ENCODE measurements at places on chromosomes 7 and 10.

GRCh38 chr7:118642396-118642795 is 417.9 kb downstream of the ANKRD7 start:
- H3K27me3 ChIP-seq: no peaks in the 10 kb centered on the region
- no peaks in the 10 kb centered on the region for H3K36me3 ChIP-seq
- DNase-seq: no peak
- H3K27ac ChIP-seq: no peak overlapping the region
- no peaks in the 10 kb centered on the region for H3K4me1 ChIP-seq
- H3K4me3 ChIP-seq: no peak overlapping the region

DNA sequence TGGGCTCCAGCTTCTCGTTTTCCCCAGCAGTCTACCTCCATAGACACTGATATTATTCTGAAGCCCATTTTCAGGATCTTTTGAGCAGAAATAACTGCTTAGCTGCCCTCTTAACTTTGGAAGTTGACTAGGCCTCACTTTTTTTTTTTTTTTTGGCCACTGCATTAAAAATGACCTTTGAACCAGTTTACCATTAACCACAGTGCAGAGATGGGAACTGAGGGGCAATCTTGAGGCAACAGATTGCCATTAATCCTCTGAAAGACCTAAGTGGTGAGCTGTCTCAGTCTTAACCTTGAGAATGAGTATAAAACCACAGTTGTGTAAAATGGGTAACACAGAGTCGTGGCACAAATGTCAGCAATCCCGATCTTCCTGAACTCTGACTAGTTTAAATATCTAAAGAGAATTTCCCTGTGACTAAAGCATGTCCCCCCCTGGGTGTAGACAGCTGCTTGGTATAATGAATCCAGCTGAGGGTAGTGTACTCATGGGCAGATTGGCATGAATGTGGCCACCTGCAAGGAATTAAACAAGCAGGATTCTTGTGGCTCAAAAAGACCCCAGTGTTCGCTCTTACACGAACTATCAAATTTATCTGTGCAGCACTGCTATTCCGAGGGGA is 46.1 kb upstream of the FMC1 start:
- H3K4me1 ChIP-seq: no peaks in the 10 kb centered on the region
- peaks cover 9% of the 10 kb centered on the region for H3K36me3 ChIP-seq
- H3K27ac ChIP-seq: no peak overlapping the region
- H3K27me3 ChIP-seq: no peaks in the 10 kb centered on the region
- no peak for DNase-seq
- no peak overlapping the region for H3K4me3 ChIP-seq

- no peaks in the 10 kb centered on the region for H3K36me3 ChIP-seq
- peaks cover 22% of the 10 kb centered on the region for H3K4me1 ChIP-seq
- no peak for DNase-seq
Observed at GRCh38 chr10:6643962-6644361, 63.9 kb upstream of the PRKCQ start.

DNA sequence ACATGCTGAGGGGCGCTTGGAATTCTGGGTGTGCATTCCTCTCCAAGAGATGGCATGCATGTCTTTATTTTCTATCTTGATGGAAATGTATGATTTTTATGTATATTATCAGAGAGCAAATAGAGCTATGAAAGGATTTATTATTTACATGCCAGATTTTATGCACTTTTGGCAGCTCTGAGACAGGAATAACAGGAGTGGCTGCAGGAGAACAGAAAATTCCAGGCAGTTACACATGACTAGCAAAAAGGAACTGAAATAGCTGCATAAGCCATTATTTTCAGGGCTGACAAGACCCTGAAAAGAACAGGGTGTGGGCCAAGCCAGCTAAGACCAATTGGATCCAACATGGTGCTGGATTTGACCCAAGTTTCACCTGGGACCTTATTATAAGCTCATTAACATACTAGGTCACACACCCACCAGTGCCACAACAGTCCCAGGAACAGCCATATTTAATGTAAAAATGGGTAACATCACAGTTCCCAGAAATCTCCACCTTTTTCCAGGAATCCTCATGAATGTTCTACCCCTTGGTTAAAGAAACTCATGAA is 43.2 kb upstream of the ACSL5 start:
- H3K36me3 ChIP-seq: no peaks in the 10 kb centered on the region
- no peaks in the 10 kb centered on the region for H3K27me3 ChIP-seq
- no peak overlapping the region for H3K27ac ChIP-seq
- H3K4me3 ChIP-seq: no peak overlapping the region
- no peak for DNase-seq

- no peak overlapping the region for H3K27ac ChIP-seq
- H3K36me3 ChIP-seq: no peaks in the 10 kb centered on the region
- DNase-seq: no peak
- no peaks in the 10 kb centered on the region for H3K27me3 ChIP-seq
Observed at GRCh38 chr10:130495891-130496636, 359.9 kb downstream of the GLRX3 start.

DNA sequence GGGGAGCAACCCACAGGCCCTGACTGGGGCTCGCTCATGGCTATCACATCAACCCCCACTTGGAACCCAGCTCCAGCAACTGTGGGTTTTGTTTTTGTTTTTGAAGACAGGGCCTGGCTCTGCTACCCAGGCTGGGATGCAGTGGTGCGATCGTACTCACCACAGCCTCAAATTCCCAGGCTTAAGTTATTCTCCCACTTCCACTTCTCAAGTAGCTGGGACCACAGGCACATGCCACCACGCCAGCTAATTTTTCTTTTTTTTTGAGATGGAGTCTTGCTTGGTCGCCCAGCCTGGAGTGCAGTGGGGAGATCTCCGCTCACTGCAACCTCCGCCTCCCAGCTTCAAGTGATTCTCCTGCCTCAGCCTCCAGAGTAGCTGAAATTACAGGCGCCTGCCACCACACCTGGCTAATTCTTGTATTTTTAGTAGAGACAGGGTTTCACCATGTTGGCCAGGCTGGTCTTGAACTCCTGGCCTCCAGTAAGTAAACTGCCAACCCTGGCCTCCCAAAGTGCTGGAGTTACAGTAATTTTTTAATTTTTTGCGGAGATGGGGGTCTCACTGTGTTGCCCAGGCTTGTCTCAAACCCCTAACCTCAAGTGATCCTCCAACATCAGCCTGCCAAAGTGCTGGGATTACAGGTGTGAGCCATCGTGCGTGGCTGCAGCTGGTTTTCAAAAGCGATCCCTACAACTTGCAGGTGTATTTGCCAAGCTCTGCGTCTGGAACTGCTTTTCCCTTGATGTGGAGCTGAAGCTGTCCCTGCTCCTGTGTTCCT is 228.7 kb downstream of the SKIDA1 start:
- H3K27me3 ChIP-seq: peaks cover 5% of the 10 kb centered on the region
- H3K4me1 ChIP-seq: no peaks in the 10 kb centered on the region
- DNase-seq: no peak
- H3K36me3 ChIP-seq: no peaks in the 10 kb centered on the region
- H3K4me3 ChIP-seq: no peak overlapping the region
- no peak overlapping the region for H3K27ac ChIP-seq

GRCh38 chr7:104901240-104901619 is 112.8 kb upstream of the KMT2E start:
- H3K27ac ChIP-seq: no peak overlapping the region
- H3K27me3 ChIP-seq: no peaks in the 10 kb centered on the region
- DNase-seq: no peak
- H3K4me1 ChIP-seq: no peaks in the 10 kb centered on the region
- H3K4me3 ChIP-seq: no peak overlapping the region
- no peaks in the 10 kb centered on the region for H3K36me3 ChIP-seq

DNA sequence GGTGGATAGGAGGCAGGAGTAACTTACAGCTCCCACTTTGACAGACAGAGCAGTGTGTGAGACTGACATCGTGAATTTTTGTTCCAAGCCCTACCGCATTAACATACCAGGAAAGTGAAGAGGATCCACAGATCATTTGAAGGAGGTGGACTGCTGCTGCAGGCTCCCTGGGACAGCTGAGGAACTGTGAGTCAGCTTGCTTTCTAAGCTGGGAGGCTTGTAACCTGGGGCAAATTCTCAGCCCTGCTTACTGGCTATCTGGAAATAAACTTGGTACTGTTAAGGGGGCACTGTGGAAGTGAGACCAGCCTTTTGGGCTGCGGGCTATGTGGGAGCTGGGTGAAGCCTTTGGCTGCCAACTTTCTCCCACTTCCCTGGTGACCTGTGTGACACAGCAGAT is 1202.5 kb downstream of the DNAJB9 start:
- H3K4me3 ChIP-seq: no peak overlapping the region
- H3K27ac ChIP-seq: no peak overlapping the region
- DNase-seq: no peak
- H3K27me3 ChIP-seq: no peaks in the 10 kb centered on the region

GRCh38 chr7:27997188-27997707 is 183.3 kb downstream of the JAZF1 start:
- no peaks in the 10 kb centered on the region for H3K27me3 ChIP-seq
- no peak overlapping the region for H3K27ac ChIP-seq
- H3K4me1 ChIP-seq: peaks cover 3% of the 10 kb centered on the region
- no peak for DNase-seq

DNA sequence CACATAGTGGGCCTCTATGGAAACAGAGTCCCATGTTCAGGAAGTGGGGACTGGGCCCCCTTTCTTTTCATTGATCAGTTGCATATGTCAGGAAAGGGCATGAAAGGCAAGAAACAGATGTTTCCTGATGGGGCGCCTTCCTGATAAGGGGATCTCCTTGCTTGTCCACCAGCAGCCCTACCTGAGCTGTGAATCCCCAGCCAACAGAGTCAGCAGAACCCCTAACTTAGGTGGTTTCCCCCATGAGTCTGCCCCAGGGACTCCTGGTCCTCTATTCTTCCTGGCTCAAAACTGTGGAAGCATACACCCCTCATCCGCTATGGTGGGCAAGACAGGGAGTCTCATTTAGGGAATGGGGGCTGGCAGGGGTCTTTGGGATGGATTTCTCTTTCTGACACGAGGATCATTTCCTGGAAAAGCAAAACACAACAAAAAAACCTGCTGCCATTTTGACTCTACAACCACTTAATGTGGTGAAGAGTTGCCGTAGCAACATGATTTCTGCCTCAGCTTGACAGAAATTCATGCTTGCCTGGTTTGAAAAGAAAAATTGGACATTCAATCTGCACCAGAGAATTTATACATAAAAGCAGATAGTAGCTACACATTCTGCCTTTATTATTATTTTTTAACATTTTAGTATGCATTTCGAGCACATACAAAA is 119.8 kb downstream of the SPAG6 start:
- no peak overlapping the region for H3K27ac ChIP-seq
- no peaks in the 10 kb centered on the region for H3K4me1 ChIP-seq
- no peak for DNase-seq

GRCh38 chr10:50421026-50421719 is 169.9 kb upstream of the ASAH2 start:
- H3K4me3 ChIP-seq: no peak overlapping the region
- no peaks in the 10 kb centered on the region for H3K27me3 ChIP-seq
- peak; percentile 45 for DNase-seq
- peaks cover 17% of the 10 kb centered on the region for H3K4me1 ChIP-seq
- H3K27ac ChIP-seq: no peak overlapping the region
- no peaks in the 10 kb centered on the region for H3K36me3 ChIP-seq

GRCh38 chr10:13382703-13383398 is 34.8 kb upstream of the SEPHS1 start:
- peak overlapping the region; percentile 10 for H3K4me3 ChIP-seq
- no peak overlapping the region for H3K27ac ChIP-seq
- H3K27me3 ChIP-seq: peaks cover 38% of the 10 kb centered on the region
- peak; percentile 4 for DNase-seq
- H3K36me3 ChIP-seq: no peaks in the 10 kb centered on the region
- H3K4me1 ChIP-seq: peaks cover 10% of the 10 kb centered on the region

DNA sequence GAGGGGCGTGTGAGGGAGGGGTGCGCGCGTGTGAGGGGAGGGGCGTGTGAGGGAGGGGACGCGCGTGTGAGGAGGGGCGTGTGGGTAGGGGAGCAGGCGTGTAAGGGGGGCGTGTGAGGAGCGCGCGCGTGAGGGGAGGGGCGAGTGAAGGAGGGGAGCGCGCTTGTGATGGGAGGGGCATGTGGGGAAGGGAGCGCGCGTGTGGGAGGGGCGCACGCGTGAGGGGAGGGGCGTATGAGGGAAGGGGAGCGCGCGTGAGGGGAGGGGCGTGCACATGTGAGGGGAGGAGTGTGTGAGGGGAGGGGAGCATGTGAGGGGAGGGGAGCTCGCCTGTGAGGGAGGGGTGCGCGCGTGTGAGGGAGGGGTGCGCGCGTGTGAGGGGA is 19.1 kb downstream of the MXI1 start:
- DNase-seq: peak; percentile 88
- H3K4me3 ChIP-seq: peak overlapping the region; percentile 81
- H3K36me3 ChIP-seq: peaks cover 15% of the 10 kb centered on the region
- no peaks in the 10 kb centered on the region for H3K27me3 ChIP-seq
- peaks cover 28% of the 10 kb centered on the region for H3K4me1 ChIP-seq

DNA sequence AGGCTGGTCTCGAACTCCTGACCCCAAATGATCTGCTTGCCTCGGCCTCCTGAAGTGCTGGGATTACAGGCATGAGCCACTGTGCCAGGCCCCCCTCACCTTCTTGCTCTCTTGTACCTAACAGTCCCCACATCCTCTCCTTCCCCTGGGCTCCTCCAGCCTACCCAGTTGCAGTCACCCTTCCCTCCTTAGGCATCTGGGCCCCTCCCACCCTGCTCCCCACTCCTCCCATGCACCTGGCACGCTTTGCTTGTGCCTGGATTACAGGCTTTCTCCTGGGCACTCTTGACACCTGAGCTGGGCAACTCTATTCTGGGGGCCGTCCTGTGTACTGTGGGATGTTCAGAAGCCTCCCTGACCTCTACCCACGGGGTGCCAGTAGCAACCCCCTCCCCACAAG is 3.0 kb downstream of the CLDN15 start:
- peaks cover 33% of the 10 kb centered on the region for H3K36me3 ChIP-seq
- H3K27me3 ChIP-seq: no peaks in the 10 kb centered on the region
- H3K4me3 ChIP-seq: no peak overlapping the region

- H3K4me1 ChIP-seq: no peaks in the 10 kb centered on the region
- no peaks in the 10 kb centered on the region for H3K27me3 ChIP-seq
- no peak for DNase-seq
- no peaks in the 10 kb centered on the region for H3K36me3 ChIP-seq
- H3K27ac ChIP-seq: no peak overlapping the region
Observed at GRCh38 chr10:36412942-36413341, 712.5 kb upstream of the ANKRD30A start.

DNA sequence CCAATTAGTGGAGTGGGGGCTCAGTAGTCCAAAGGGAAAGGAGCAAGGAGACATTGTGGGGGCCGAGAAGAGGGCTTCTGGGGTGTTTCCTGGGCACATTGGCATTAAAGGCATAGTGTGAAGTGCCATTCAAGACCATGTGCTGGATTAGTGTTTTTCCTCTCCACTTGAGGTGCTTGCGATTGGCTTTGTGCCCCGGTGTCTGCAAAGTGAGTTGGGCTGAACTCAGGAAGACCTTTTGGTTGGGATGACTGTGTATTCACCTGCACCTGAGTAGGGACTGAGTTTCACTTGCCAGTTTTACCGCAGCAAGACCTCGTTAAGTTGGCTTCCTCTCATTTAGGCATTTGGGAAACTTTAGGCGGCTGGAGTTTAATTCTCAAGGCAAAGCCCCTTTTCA is 73.0 kb downstream of the TCF7L2 start:
- H3K4me1 ChIP-seq: no peaks in the 10 kb centered on the region
- no peaks in the 10 kb centered on the region for H3K36me3 ChIP-seq
- no peak overlapping the region for H3K4me3 ChIP-seq
- no peak overlapping the region for H3K27ac ChIP-seq
